HL-60 (cell line): ENCODE measurements at places on chromosomes 4 and X.

DNA sequence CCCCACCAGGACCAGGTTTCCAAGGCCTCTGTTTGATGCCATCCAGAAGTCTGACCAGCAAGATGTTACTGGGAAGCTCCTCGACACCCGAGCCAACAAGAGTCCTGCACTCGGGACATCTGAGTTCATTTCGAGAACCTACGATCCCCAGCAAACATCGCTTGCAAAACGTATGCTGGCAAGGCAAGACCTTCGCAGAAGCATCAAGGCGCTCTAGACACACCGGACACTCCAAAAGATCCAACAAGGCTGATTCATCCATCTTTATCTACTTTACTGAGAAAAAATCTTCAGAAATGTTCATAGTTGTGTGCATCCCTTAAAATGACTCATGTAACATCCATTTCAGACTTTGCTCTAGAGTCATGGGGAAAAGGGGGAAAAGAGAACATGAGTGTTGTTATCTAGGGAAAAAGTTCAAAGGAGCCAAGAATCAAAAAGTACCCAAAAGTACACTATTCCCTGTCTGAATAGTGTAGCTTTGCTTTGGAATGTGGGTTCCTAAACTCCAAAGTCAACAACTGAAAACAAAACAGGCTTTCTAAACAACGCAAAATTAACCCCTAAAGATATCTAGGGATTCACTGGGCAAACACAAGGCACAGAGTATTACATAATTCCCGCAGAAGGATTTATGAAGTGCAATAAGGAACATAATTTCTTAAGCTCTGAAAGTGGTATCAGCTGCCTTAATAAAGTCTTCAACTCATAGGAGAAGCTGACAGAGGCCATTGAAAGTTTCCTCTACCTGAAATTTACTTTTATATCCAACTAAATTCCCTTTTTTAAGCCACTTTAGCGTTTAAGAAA is 1.6 kb downstream of the SH3RF1 start:
- no peak for DNase-seq

- DNase-seq, result no peak
Observed at GRCh38 chrX:71292669-71293365, 8.7 kb upstream of the ITGB1BP2 start.

DNA sequence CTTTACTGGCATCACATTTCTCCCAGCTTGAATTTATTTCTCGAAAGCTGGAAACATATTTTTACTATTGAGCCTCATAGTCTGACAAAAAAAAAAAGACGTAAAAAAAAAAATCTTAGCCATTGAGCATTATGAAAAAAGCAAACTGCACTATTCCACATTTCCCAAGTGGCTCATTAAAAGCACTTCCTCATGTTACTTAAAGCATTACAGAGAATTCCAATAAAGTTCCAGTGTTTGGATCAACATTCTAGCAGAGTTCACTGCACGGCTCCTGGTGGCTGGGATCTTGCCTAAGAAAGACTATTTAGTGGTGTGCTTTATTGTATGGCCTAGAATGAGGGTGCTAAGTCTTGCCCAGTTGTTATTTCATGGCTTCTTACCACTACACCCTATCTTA is 476.2 kb downstream of the PPARGC1A start:
- no peak for DNase-seq

- no peak for DNase-seq
Observed at GRCh38 chrX:29617725-29618124, 597.6 kb upstream of the MAGEB2 start.

DNA sequence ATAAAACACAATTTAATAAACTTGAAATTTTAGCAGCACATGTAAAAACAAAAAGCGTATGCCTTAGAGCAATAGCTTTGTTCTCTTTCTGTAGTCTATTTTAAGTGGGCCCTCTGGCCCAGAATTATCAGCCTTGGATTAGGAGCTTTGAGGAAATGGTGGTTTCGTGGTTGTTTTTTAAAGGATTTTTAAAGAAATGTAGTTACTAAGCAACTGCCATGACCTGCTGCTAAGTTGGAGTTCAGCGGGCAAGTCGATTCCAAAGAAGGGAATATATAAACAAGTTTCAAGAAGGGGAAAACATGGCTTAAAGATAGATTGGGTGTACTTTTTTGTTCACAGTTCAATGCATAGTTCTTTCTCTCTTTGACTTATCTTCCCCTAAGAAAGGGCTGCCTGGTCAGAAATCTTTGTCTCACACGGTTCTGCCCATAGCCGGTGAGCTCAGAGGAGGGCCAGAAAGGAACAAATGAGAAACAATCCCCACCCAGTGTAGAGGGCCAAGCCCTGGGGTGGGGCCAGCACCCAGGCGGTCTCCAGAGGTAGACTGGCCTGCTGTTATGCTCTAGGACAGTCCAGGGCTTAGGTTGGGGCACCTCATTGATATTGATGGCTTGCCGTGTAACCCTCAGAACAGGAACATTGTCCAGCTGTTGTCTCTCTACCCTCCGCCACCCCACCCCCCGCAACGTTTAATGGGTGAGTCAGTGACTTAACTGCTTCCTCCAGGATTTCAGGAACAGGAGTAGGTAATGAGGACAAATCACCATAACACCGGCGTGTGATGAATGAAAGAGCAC is 32.5 kb downstream of the DLG3 start:
- DNase-seq, result no peak

GRCh38 chr4:56658528-56658927 is 22.6 kb downstream of the HOPX start:
- no peak for DNase-seq

- no peak for DNase-seq
Observed at GRCh38 chr4:109207061-109207460, 95.4 kb downstream of the COL25A1 start.

- no peak for DNase-seq
Observed at GRCh38 chr4:2275546-2276251, 13.8 kb upstream of the MXD4 start.

DNA sequence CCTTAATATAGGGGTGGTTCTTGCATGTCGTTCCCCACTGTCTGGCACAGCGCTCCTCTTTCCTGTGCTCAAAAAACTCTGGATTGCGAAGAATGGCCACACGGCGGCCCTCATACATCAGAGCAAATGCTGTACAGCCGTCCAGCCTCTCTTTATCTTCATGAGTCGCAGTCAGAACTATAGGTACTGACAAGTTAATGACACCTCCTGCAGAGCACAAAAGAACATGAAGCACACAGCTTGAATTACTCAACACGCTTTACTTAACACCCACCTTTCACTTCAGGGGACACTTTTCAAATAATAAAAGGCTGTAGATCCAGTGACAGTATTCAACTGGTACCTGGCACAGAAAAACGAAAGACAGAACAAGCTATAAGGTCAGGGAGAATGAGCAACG is 65.3 kb downstream of the PAPSS1 start:
- DNase-seq, result no peak

GRCh38 chr4:78720204-78720603 is 55.9 kb upstream of the BMP2K start:
- DNase-seq, result no peak

GRCh38 chrX:123755107-123755506 is 22.3 kb upstream of the THOC2 start:
- DNase-seq, result no peak

GRCh38 chr4:104749062-104749461 is 254.4 kb upstream of the CXXC4 start:
- DNase-seq, result no peak

GRCh38 chrX:40552768-40553167 is 28.0 kb upstream of the ATP6AP2 start:
- DNase-seq, result no peak
